HepG2 (cell line): ENCODE measurements at places on chromosomes 12 and 14. TPM values are rescaled to one million over a fixed set of nuclear protein-coding genes. Genes with fewer than 3 reads are reported as not detected.

GRCh38 chr12:45727980-45728629 is 1.4 kb upstream of the ARID2 start:
- no peaks in the 10 kb centered on the region for H3K27me3 ChIP-seq
- H3K4me1 ChIP-seq: peaks cover 30% of the 10 kb centered on the region
- no peak for DNase-seq
- no peaks in the 10 kb centered on the region for H3K36me3 ChIP-seq
- peak overlapping the region; percentile 95 for H3K27ac ChIP-seq

CISTR gene
- total RNA-seq: not detected in 2 replicates

DNA sequence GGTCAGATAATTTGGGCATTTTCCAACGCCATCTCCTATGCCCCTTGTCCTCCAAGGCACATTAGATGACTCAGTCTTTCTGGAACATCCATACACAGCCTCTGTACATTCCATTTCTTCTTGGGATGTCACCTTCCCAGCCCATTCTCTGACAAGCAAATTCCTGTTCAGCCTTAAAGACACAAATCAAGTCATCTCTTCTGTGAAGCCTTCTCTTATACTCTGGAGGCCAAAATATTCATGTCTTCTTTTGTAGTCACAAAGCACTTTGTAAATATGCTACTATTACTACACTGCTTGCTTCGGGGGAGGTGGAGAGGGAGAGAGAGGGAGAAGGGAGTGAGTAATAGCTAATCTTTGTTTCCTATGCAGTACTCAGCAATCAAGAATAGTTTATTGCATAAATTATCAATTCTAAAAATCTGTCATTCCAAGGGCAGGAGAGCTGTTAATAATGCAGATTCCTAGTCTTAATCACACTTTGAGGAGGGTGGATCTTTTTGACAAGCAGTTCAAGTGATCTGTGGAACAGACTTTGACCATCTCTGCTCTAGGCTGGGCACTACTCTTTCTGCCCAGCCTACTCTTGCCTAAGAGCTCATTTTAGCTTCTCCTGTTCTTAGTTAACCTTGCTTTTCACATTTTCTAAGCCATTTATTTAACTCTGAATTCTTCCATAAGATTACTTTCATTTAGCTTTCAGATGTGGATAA is 27.9 kb downstream of the KCNMB4 start:
- no peaks in the 10 kb centered on the region for H3K27me3 ChIP-seq
- H3K27ac ChIP-seq: no peak overlapping the region
- H3K36me3 ChIP-seq: no peaks in the 10 kb centered on the region
- no peak overlapping the region for H3K4me3 ChIP-seq
- DNase-seq: no peak

DNA sequence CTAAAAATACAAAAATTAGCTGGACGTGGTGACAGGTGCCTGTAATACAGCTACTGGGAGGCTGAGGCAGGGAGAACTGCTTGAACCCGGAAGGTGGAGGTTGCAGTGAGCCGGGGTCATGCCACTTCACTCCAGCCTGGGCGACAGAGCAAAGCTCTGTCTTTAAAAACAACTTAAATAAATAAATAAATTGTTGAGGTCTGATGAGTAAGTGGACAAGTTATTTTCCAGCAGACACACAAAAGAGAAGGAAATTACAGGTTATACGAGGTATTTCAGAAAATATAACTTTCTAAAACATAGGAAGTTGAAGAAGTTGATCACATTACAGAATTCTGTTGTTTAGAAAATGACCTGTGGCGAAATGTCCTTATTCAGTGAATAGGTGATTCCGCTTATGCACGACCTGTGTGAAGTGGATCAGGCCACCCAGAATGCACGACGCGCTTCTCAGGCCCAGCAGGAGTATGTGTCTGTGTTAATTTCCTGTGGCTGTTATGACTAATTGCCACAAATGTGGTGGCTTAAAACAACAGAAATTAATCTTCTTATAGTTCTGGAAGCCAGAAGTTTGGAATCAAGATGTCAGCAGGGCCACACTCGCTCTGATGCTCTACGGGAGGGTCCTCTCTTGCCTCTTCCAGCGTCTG is 38.1 kb downstream of the P2RX7 start:
- H3K36me3 ChIP-seq: no peaks in the 10 kb centered on the region
- DNase-seq: no peak
- no peak overlapping the region for H3K4me3 ChIP-seq
- no peaks in the 10 kb centered on the region for H3K27me3 ChIP-seq
- no peak overlapping the region for H3K27ac ChIP-seq
- H3K4me1 ChIP-seq: peaks cover 16% of the 10 kb centered on the region; the same call in 1 of the 2 replicates

DNA sequence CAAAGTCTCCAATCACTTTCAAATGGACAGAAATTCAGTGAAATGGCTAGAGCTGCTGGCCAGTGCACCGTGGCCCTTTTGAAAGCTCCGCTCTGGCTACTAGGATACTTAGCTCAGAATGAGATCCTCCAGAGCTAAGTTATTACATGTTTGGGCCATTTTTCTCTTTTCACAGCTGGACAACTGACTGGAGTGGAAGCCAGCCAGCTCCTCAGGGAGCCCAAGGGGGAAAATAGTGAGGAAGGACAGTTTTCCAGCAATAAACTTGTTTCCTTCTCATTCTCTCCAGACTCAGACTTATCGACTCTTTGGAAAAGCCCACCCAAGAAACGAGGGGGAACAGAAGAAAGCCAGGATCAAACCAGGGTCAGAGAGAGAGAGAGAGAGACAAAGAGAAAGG is 266.0 kb downstream of the KSR2 start:
- H3K36me3 ChIP-seq: no peaks in the 10 kb centered on the region
- no peaks in the 10 kb centered on the region for H3K4me1 ChIP-seq
- H3K4me3 ChIP-seq: no peak overlapping the region
- H3K27me3 ChIP-seq: peaks cover 6% of the 10 kb centered on the region; the same call in 1 of the 3 replicates

- peak; percentile 17 for DNase-seq
- peak overlapping the region; percentile 99 for H3K4me3 ChIP-seq
- H3K27me3 ChIP-seq: no peaks in the 10 kb centered on the region
These were observed 839 bp downstream of the FICD start for GRCh38 chr12:108515916-108516315.

DNA sequence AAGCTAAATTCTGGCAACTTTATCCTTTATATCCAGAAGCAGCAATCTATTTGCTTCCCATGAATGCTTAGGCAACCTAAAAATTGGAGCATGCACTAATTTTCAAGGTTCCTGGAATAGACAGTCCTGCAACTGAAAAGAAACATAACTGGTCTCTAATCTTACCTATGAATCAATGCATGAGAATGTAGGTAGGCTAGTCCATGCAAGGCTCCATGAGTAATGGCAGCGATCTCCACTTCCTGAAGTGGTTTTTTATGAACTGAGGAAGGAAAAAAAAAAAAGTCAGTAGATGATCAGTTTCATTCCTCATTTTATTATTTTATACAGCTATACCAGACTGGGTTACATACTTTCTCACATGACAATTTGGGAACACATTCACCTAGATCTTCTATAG is 102.0 kb downstream of the PEBP1 start:
- no peaks in the 10 kb centered on the region for H3K4me1 ChIP-seq
- DNase-seq: no peak
- no peak overlapping the region for H3K4me3 ChIP-seq
- no peaks in the 10 kb centered on the region for H3K27me3 ChIP-seq
- H3K27ac ChIP-seq: no peak overlapping the region

- H3K36me3 ChIP-seq: no peaks in the 10 kb centered on the region
- no peaks in the 10 kb centered on the region; the same call in 1 of the 2 replicates for H3K27me3 ChIP-seq
- peak; percentile 56 for DNase-seq
- H3K4me3 ChIP-seq: no peak overlapping the region
These were observed 10.2 kb upstream of the GOLGA5 start for GRCh38 chr14:92783813-92784431.

DNA sequence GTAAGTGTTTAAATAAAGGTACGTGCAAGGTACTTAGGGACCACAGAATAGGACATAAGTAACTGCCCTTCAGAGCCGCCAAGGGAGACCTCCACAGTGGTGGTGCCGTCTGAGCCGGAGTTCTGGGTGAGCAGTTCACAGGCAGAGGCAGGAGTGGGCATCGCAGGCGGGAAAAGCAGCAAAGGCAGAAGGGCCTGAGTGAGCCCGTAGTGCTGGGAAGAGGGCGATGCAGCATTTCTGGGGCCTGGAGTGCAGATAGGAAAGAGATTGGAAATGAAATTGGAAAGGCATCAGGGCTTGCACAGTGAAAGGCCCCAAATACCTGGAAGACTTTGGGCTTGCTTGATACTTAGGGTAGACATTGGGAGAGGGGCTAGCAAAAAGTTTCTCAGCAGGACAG is 32.9 kb downstream of the EVL start:
- H3K27ac ChIP-seq: no peak overlapping the region
- no peaks in the 10 kb centered on the region for H3K4me1 ChIP-seq
- H3K27me3 ChIP-seq: no peaks in the 10 kb centered on the region
- H3K4me3 ChIP-seq: no peak overlapping the region
- H3K36me3 ChIP-seq: peaks cover 8% of the 10 kb centered on the region

- no peaks in the 10 kb centered on the region for H3K27me3 ChIP-seq
- DNase-seq: peak; percentile 66
- no peaks in the 10 kb centered on the region for H3K36me3 ChIP-seq
- H3K4me3 ChIP-seq: peak overlapping the region; percentile 64
These were observed 36.3 kb upstream of the SINHCAF start for GRCh38 chr12:31362115-31362758.

DNA sequence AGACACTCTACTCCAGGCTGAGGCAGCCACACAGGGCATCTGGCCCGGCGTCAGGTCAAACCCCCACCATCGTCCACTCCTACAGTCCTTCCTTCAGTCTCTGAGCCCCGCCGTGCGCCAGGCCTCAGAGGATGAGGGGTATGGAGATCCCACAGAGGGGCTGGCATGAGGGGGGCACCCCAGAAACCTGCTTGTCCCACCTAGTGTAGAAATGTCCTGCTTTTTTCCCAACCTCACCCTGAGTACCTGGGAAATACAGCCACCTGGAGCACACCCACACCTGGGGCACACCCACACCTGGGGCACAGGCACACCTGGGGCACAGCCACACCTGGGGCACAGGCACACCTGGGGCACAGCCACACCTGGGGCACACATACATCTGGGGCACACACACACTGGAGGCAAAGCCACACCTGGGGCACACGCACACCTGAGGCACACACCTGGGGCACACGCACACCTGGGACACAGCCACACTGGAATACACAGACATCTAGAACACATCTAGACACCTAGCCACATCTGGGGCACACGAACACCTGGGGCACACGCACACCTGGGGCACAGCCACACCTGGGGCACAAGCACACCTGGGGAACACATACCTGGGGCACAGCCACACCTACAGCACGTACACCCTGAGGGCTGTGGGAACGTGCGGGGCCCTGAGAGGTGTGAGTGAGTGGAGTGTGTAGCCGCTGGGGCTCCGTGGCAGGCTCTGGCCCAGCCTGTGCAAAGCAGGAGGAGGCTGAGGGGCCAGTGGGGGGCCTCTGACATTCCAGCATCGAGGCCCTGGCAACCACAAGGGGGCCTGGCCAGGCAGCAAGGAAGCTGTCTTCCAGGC is 18.4 kb downstream of the AKT1 start:
- H3K4me1 ChIP-seq: no peaks in the 10 kb centered on the region
- H3K27me3 ChIP-seq: no peaks in the 10 kb centered on the region
- DNase-seq: no peak
- H3K4me3 ChIP-seq: no peak overlapping the region
- H3K27ac ChIP-seq: no peak overlapping the region

PLBD1 gene
- not detected in 2 replicates for total RNA-seq

HOXC10 gene
- total RNA-seq: not detected in 2 replicates

- H3K36me3 ChIP-seq: no peaks in the 10 kb centered on the region
- DNase-seq: no peak
- H3K4me1 ChIP-seq: no peaks in the 10 kb centered on the region
- H3K27ac ChIP-seq: no peak overlapping the region
- no peak overlapping the region for H3K4me3 ChIP-seq
- H3K27me3 ChIP-seq: peaks cover 6% of the 10 kb centered on the region
These were observed 89.7 kb downstream of the PIWIL1 start for GRCh38 chr12:130427381-130427887.

GRCh38 chr12:4287325-4288211 is 14.0 kb downstream of the CCND2 start:
- H3K36me3 ChIP-seq: no peaks in the 10 kb centered on the region
- no peak for DNase-seq
- no peak overlapping the region for H3K27ac ChIP-seq

- H3K27me3 ChIP-seq: peaks cover 15% of the 10 kb centered on the region; the same call in 1 of the 2 replicates
- H3K4me1 ChIP-seq: peaks cover 31% of the 10 kb centered on the region
- no peak overlapping the region for H3K27ac ChIP-seq
- no peaks in the 10 kb centered on the region for H3K36me3 ChIP-seq
- DNase-seq: peak; percentile 81
These were observed 50.1 kb downstream of the GALNT9 start for GRCh38 chr12:132279184-132279889.

GRCh38 chr12:114834621-114835020 is 150.6 kb upstream of the TBX3 start:
- H3K36me3 ChIP-seq: no peaks in the 10 kb centered on the region
- DNase-seq: no peak
- peaks cover 27% of the 10 kb centered on the region for H3K4me1 ChIP-seq
- H3K27ac ChIP-seq: no peak overlapping the region
- no peak overlapping the region for H3K4me3 ChIP-seq
- no peaks in the 10 kb centered on the region for H3K27me3 ChIP-seq

NUAK1 gene
- total RNA-seq: 1.9 and 2.0 TPM in 2 replicates

AHSA1 gene
- 241 and 310 TPM in 2 replicates for total RNA-seq

DNA sequence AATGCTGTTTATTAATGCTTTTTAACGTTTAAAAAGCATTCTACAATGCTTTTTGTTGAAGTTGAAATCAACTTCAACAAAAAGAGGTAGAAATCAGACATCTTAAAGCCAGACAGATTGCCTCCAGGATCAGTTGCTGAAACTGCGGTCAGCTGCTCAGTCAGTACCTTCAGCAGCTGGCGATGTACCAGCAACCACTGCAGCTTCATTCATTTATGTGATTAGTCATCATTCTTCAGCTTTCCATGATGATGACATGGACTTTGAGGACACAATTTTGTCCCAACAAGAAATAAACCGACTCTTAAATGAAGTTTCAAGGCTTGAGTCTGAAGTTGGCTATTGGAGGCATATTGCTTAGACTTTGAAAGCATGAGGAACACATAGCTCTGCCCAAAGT is 31.5 kb upstream of the NUAK1 start:
- no peaks in the 10 kb centered on the region for H3K36me3 ChIP-seq
- no peak overlapping the region for H3K4me3 ChIP-seq
- H3K27me3 ChIP-seq: no peaks in the 10 kb centered on the region

DNA sequence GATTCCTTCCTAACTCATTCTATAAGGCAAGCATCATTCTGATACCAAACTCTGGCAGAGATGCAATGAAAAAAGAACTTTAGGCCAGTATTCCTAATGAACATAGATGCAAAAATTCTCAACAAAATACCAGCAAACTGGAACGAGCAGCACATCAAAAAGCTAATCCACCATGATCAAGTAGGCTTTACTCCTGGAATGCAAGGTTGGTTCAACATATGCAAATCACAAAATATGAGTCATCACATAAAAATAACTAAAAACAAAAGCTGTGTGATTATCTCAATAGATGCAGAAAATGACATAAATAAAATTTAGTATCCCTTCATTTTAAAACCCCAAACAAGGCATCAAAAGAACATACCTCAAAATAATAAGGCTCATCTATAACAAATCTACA is 98.9 kb downstream of the ACSS3 start:
- no peaks in the 10 kb centered on the region for H3K27me3 ChIP-seq
- no peak overlapping the region for H3K27ac ChIP-seq
- DNase-seq: no peak
- peaks cover 38% of the 10 kb centered on the region for H3K36me3 ChIP-seq
- H3K4me1 ChIP-seq: no peaks in the 10 kb centered on the region
- no peak overlapping the region for H3K4me3 ChIP-seq
